ENCODE measurements at places on chromosomes 12 and 14. TPM values are rescaled to one million over a fixed set of nuclear protein-coding genes. Genes with fewer than 3 reads are reported as not detected.

The TAS2R19 gene
- 10.4 TPM for total RNA-seq

The KLRK1 gene
- total RNA-seq: 1.3 TPM

The CSAD gene
- total RNA-seq: 73.9 TPM

The KLHL33 gene
- 1.2 TPM for total RNA-seq

The RDH16 gene
- total RNA-seq: 1.4 TPM

The B4GALNT1 gene
- 2.3 TPM for total RNA-seq
